ENCODE measurements at places on chromosomes 12 and 14.

DNA sequence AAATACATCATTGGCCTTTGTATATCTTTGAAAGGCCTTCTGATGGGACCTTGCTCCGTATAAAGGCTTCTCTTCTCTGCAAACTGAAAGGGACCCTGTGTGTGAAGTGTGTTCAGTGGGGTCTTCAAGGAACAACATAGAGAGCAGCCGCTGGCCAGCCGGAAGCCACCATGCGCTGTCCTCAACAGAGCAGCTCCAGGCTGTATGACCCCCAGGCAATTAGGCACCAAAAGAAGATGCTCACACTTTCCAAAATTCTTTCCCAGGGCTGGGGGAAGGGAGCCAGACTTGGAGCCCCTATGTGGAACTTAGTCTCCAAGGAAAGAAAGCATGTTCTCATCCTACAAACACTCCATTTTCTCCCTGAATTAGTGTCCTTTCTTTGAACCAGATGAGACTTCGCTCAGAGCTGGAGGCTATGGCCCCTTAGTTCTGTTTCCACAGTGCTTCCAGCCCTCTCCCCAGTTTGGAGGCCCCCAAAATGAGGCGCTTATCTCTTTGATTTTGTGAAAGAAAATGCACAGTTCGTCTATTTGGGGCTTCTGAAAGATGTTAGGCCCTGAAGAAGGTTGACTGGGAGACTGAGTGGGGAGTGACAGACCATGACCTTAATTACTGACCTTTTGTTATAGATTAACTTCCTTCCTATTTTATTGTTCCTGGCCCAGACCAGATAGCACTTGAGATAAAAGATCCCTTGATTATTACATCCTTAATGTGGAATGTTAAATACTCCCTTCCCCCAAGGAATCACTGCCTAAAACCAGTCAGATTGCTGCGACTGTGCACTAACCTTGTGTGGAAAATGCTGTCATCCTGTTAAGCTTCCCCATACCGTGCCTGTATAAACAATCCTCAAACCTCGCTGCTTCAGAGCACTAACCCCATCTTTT, 128.3 kb upstream of the FGD4 start:
- DNase-seq = no peak

DNA sequence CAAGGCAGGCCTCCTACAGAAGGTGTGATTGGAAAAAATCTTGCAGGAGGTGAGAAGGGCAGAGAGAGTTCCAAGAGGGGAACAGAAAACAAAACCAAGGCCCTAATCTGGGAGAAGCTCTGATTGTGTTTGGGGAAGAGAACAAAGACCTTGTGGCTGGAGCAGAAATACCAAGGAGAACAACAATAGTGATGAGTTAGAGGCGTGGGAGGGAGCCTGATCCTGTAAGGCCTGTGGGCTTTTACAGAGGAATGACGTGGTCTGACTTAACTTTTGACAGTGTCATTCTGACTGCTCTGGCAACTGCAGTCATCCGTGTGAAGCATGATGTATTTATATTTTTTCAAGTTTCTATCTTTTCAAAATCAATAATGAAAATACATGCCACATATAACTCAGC, 200.6 kb downstream of the ANO4 start:
- no peak for DNase-seq

DNA sequence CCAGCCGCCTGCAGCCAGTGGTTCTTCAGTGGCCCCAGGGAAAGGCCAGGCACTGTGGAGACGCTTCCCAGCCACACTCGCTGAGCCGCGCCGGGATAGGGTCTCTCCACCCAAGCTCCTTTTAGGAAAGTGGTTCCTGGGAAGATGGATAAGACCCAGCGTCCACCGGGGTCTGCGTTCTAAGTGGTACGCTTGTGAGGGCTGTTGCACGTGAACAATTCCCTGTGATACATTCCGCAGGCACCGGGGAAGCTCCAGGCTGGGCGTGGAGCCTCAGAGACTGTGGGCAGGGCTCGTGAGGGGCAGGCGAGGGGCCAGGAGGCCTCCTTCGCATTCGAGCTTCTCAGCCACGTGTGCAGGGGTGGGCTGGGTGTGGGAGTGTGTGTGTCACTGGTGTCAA, 48.4 kb downstream of the GALNT9 start:
- no peak for DNase-seq

GRCh38 chr14:58724702-58725101, 86.9 kb downstream of the DACT1 start:
- DNase-seq = no peak

GRCh38 chr12:112615196-112615595, 176.4 kb upstream of the RPH3A start:
- DNase-seq = no peak

- DNase-seq = no peak
Observed at GRCh38 chr14:69863083-69863482, 16.1 kb upstream of the SMOC1 start.

GRCh38 chr12:4271717-4272423, 1.7 kb upstream of the CCND2 start:
- peak; percentile 67 for DNase-seq

DNA sequence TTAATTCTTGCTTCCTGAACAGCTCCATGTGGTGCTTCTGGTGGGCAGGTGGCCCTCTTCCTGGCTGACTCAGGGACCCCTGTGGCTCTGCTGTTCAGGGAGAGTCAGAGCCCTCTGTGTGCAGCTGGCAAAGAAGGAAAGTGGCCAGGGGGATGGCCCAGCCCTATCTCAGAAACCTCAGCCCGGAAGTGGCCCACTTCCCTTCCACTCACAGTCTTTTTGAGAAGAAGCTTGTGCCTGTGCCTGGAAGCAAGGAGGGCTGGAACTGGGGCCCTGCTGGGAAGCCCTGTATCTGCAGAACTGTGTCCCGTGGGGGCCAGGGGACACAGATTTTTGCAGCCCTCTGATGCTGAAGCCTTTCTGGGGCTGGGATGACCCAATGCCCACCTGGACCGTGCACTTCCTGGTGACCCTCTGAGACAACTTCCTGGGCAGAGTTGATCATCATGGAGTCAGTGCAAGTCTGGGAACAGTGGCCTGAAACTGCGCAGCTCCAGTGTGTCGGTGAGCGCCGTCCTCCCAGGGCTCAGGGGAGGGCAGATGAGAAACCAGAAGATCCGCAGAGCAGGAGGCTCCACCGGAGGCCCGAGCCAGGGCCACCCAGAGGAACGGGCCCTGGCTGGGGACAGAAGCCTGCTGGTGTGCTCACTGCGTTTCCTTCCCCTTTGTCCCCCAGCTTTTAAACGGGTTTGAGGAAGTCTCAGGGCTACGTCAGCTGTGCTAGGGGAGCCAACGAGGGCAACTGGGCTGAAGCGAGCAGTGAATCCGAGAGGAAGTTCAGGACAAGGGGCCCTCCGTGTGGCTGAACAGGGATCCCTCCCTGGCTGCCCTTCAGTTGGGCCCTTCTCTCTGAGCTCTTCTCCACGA, 217.4 kb upstream of the RTL1 start:
- no peak for DNase-seq

DNA sequence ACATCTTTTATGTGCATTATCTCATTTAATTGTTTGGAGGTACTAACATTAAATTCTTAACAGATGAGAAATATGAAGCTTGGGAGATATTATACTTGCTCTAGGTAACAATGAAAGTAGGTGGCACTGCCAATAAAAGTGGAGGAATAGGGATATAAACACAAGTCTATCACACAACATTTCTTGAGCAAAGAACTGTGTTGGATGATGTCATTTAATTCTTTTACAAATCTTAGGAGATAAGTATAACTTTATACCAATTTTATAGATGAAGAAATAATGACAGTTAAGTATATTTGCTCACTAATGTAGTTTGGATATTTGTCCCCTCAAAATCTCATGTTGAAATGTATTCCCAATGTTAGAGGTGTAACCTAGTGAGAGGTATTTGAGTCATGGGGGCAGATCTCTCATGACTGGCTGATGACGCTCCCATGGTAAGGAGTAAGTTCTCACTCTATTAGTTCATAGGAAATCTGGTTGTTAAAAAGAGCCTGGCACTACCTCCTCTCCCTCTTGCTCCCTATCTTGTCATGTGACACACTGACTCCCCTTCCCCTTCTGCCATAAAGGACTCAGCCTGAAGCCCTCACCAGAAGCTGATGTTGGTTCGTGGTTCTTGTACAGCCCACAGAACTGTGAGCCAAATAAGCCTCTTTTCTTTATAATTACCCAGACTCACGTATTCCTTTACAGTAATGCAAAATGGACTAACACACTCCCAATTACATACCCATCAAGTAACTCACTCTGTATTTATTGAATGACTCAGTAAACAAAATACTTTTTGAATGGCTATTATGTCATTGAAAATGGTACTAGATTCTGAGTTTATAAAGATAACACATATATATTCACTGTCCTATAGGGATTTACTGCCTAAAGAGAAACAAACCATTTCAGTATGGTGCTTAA, 146.8 kb upstream of the KITLG start:
- DNase-seq = no peak

DNA sequence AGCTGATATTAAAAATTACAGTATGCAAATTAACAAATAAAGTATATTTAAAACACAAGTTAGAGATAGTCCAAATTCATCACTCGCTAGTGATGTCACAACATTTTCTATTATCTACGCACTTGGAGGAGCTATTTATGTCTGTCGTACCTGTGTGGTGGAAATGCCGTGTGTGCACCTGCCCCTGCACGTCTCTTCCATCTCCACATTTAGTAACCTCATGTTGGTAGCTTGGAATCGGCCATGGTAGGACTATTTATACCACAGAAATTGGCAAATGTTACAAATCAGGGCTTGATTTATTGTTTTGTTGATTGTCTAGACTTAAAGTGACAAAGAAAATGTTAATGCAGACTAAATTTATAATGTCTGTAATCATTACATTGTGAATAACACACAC, 62.6 kb upstream of the NTF3 start:
- DNase-seq = no peak

DNA sequence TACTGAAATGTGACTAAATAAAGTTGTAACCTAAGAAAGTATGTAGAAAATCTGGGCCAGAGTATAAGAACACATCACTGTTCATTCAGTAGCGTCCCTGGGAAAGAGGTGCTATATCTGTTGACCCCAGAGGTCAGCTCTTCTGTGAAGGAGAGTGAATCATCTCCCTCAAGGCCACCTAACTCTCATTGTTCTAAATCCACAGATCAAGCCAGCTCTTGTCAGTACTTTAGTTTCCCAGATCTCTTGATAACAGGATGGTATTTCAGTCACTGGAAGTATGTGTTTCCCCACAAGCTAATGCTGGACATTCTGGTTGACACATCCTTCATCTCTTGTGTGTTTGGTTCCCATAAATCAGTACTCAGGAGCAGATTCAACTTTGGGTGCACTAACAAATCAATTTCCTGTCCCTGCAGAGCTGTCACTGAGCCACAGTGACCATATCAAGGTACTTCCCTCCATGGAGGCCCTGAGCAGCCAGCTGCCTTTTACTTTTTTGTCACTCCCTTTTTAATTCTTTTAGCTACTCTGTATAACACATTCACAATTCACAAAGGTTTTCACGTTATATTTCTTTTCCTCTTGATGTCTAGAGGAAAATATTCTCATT, 7.8 kb downstream of the KRT1 start:
- DNase-seq = no peak

DNA sequence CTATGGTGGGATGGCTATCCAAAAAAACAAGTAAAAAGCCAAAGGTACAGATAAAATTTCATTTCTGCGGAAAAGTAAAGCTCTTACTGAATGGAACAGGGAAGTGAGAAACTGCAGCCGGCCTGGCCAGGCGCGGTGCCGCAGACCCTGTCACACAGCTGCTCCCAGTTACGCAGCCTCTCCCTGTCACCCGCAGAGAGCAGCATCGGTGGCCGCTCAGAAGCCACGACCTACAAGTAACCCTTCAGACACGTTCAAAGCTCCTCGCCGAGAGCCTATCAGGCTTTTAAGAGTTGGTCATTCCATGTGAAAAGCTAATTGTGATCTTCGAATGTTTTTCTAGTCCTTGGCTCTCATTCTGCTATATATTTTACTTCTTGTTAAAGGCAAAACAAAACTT, 11.0 kb upstream of the ANKLE2 start:
- no peak for DNase-seq

DNA sequence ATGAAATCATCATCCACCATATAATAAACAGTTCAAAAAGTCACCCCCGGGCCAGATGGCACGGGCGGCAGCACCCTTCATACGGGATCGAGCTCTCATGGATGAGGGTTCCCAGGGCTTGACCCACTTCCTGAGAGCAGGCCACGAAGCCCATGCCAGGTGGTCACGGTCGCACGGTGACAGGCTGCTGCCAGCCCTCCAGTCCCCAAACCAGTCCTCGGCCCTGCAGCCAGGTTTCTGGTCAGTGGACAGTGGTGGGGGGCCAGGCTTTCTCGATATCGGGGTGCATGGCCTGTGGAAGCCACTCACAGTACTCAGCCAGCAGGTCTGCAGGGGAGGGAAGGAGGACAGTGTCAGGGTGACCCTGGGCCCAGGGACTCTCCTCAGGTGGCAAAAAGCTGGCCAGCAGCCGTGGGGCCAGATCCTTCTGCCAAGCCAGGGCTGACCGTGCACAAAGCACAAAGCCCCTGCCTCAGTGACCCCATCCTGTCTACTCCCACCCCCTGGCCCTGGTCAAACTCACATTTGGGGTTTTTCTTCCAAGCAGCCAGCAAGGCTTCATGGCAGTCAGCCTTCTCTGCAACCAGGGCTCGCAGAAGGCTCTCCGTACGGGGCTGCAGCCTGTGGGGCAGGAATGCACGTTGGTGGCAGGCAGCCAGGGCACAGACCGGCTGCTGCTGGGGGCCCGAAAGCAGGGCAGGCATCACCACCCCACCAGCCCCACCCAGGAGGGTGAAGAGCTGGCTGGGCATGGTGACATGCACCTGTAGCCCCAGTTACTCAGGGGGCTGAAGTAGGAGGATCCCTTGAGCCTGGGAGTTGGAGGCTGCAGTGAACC, 33.3 kb upstream of the UBC start:
- no peak for DNase-seq

DNA sequence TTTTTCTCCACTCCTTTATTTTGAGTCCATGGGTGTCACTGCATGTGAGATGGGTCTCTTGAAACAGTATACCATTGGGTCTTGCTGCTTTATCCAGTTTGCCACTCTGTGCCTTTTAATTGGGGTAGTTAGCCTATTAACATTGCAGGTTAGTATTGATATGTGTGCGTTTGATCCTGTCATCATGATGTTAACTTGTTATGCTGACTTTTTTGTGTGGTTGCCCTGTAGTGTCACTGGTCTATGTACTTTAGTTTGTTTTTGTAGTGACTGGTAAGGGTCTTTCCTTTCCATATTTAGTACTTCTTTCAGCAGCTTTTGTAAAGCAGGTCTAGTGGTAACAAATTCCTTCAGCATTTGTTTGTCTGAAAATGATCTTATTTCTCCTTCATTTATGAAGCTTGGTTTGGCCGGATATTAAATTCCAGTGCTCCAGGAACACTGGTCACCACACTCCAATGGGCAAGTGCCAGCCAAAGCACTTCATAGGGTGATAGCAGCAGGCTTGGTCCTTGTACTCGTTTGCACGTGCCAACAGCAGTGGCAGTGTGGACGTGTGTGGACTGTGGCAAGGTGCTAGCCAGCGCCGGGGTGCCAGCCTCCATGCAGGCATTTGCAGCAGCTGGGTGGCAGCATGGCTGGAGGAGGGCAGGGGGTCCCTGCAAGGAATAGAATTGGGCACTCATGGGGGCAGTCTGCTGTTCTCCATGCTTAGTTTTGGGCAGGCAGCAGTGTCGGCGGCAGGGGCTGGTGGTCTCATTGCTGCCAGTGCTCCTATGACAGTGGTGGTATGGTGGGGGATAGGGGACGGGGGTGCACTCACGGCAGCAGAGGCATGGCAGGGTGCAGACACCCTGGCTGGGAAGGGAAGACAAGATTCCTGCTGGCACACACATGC, 53.5 kb downstream of the FRS2 start:
- no peak for DNase-seq
